ENCODE measurements at places on chromosomes 6 and 20.

- ATAC-seq: no peak
Measured at GRCh38 chr6:43698584-43699349, 11.2 kb upstream of the MRPS18A start.

- ATAC-seq: no peak
Measured at GRCh38 chr20:62441987-62442539, 14.7 kb upstream of the RBBP8NL start.

DNA sequence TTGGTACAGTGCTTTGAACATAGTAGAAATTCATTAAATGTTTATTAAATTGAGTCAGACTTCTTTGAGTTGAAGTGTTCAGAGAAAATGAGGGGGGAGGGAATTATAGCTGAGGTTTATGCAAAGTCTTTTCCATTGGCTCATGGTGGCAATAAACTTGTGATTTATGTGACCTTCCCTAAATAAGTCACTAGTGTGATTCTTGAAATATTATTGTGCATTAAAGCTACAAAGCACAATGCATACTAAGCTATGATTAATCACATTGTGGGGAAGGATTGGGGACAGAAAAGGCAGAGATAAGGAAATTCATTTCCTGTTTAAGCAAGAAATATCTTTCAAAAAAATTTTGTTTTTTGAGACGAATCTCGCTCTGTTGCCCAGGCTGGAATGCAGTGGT is 877.5 kb downstream of the TFAP2A start:
- no peak for ATAC-seq

- no peak for ATAC-seq
Measured at GRCh38 chr20:9408422-9409300, 105.7 kb upstream of the LAMP5 start.

GRCh38 chr6:169714178-169714577 is 10.1 kb downstream of the PHF10 start:
- ATAC-seq: no peak

DNA sequence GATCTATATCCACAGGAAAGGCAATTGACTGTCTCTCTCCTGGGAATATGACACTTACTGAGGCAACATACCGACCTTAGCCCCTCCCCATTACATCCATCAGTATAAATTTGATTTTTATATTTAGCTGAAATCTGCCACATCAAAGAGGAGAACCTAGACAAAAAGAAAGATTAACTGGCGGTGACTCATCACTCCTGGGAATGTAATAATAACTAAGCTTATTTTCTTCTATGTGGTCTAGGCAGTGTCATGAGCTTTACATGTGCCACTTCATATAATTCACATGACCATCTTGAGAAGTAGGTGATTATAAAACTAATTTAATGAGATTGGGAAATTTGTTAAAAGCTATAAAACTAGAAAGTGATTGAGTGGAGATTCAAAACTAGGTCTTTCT is 520.0 kb upstream of the HS3ST5 start:
- ATAC-seq: no peak

GRCh38 chr20:38446441-38447209 is 11.5 kb upstream of the SNHG17 start:
- peak; percentile 96 for ATAC-seq

DNA sequence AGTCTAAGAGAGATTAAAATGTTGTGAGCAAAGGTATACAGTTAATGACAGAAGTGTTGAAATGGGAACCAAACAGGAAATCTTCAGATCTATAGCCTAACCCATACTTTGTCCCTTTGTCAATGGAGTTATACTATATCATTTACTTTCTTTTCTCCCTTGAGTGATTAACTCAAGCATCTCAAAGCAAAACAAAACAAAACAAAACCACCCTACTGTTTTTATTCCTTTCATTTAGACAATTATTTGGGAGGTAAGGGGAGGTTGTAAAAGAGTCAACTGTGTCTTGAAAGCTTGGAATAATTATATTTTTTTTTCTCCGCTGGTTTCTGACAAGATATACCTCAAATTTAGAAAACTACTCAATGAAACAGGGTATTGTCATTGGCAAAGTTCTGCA is 139.8 kb upstream of the HMGN3 start:
- ATAC-seq: no peak

- ATAC-seq: no peak
Measured at GRCh38 chr6:65505736-65506135, 201.3 kb downstream of the EYS start.

DNA sequence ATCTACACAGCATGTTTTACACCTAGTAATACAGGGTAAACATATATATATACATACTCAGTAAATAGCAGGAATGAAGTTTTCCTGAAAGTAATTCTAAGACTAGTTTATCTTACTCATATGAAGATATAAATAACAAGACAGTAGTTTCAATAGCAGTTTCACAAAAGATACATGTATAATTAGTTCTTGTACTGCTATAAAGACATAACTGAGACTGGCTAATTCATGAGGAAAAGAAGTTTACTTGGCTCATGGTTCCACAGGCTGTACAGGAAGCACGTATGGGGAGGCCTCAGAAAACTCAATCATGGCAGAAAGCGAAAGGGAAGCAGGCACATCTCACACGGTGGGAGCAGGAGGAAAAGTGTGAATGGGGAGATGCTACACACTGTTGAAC is 16.9 kb downstream of the RARS2 start:
- ATAC-seq: no peak

- ATAC-seq: peak; percentile 95
Measured at GRCh38 chr6:30212865-30213666, at the start of gene TRIM26. Gene TRIM26, minus strand, starts transcription at chr6:30213406. Its CDS starts 14,303 bp downstream, at chr6:30199103.

- peak; percentile 67 for ATAC-seq
Measured at GRCh38 chr6:150184850-150185731, 42.2 kb downstream of the PPP1R14C start.

- no peak for ATAC-seq
Measured at GRCh38 chr6:33549196-33549595, 30.9 kb downstream of the BAK1 start.

DNA sequence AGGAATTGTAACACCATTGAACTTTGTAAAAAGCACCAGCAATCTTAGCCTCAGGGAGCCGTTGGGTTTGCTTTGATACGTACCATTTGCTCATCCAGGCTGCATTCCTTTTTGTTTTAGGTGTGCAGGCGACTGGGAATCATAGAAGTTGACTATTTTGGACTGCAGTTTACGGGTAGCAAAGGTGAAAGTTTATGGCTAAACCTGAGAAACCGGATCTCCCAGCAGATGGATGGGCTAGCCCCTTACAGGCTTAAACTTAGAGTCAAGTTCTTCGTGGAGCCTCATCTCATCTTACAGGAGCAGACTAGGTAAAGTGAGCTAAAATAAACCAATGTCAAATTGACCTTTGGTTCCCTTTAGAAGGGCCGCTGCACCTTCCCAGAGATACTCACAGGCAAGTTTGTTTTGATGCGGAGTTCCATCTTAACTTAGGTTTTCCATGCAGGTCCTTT is 1.6 kb downstream of the MYLIP start:
- no peak for ATAC-seq
